ENCODE measurements at places on chromosomes 1 and 21.

DNA sequence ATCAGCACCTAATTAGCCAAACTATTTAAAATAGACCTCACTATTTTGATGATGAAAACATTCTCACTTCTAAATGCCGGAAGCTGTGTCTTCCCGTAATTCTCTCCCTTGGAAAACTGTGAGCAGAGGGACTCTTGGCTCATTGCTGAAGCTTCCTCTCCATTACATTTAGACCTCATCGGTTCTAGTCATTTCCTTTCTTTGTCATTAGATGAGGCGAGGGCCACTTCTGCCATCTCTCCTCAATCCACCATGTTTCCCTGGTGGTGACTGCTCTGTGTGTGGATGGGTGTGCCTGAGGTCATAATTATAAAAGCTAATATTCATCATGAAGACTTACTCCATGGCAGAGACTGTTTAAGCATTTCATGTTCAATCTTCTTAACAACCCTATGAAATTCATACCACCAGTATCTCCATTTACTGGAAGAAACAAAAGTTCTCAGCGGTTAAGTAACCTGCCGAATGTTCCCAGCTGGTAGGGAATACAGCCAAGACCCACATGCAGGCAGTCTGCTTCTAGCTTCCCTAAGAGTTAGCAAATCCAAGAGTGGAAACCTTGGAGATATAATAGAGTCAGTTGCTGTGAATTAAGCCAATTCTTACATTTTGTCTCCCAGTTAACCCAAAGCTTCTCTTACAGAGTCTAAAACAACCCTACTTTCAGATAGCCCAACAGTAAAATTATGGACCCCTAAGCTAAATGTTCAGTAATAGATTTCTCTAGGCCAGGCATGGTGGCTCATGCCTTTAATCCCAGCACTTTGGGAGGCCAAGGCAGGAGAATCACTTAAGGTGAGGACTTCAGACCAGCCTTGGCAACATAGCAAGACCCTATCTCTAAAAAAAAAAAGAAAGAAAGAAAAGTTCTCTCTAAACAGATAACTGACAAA lies 156.2 kb downstream of the ZBTB18 start:
- no peak for DNase-seq

DNA sequence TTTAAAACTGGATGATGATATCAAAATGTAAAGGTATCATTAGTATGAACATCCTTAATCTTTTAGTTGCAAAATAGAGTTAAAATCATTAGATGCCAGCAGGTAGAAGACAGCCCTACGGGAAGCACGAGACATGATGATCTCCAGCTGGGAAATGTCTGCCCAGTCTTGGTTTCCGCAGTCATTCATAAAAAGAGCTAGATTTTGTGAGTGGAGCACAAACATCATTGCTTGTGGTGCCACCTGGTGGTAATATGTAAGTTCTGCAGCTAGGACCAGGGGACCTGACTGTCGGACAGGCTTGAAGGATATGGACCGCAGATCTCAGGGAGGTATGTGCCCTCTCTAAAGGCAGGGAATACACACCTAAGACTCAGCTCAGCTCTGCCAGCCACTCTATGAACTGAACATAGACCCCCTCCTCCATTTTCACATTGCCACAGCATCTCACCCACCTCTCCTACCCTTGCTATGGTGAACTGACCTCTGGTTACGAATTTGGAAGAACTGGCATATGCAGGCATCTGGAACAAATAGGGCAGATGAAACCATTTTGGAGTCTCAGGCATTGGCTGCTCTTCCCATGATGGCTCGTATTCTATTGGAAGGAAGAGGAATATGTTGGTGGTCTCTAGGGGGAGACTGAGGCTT lies 9.2 kb downstream of the FCMR start:
- DNase-seq: peak; percentile 26

GRCh38 chr21:34592120-34592955 lies 22.6 kb downstream of the RCAN1 start:
- no peak for DNase-seq

GRCh38 chr1:156076609-156077429 lies 5.4 kb downstream of the MEX3A start:
- no peak for DNase-seq
